ENCODE measurements at places on chromosomes 4 and X.

GRCh38 chr4:40923316-40924095, 173.8 kb downstream of the NSUN7 start:
- DNase-seq: no peak

DNA sequence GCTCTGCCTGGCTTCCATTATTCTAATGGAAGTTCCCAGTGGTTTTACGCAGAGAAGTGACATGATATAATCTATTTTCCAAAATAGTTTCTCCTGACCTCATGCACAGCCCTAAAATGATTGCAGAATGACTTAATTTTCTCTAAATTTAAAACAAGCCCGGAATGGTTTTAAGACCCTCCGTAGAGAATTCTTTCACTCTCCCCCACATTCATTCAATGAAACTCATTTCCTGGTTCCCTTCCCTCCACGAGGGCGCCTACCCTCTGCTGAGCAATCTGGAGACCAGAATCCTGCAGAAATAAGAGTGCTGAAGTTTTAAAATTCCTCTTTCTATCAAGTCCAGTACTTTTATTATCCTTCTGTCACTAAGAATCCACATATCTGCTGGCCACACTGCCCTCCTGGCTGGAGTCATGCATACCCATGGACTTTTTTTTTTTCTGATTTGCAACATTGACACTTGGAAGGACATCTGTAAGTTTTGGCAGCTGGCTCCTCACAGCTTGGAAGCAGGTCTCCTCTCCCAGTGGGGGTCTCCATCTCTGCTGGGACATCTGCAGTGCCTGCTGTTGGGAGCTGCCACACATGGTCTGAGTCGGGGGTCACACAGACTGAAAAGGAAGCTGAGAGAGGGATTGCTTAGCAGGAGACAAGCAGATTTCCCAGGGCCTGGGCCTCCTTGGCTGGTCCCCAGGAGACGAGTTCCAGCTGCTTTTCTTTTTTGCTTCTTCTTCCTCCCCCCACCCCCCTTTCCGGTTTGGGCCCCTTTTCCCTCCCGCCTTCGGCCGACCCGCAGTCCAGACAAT, 86.1 kb downstream of the SOWAHB start:
- DNase-seq: no peak

DNA sequence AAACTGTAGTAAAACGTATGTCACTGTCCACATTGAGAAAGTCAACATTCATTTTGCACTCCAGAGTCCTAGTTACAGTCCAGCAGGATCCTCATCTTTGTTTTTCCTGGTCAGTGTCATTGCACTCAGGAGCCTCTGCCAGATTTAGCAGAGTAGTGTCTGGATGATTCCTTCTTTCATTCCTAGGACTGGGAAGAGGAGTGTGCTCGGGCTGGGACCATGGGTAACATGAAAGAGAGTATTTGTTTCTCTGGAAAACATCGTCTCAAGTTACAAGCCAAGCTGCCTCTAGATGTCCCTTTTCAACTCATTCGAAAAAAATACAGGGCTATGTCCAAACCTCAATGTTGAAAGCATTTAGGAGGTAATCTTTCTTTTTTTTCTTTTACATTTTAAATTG, 69.9 kb upstream of the TNIP3 start:
- no peak for DNase-seq

DNA sequence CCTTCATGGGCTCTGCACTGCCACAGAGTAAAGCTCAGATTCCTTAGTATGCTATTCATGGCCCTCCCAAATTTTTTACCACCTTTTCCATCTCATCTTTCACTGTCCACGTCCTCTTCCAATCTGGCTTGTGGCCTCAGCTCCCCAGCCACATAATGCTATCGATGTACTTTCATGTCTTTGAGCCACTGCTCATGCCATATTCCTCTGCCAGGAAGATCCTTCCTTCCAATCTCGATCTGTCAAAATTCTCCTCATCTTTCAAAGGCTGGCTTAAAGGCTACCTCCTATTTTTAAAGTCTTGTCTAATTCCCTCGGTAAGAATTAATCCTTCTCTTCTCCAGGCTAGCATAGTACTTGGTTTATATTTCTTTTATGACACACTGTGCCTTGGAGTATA, 233.3 kb upstream of the GPC4 start:
- no peak for DNase-seq

GRCh38 chr4:138199568-138200235, 42.4 kb downstream of the SLC7A11 start:
- no peak for DNase-seq

DNA sequence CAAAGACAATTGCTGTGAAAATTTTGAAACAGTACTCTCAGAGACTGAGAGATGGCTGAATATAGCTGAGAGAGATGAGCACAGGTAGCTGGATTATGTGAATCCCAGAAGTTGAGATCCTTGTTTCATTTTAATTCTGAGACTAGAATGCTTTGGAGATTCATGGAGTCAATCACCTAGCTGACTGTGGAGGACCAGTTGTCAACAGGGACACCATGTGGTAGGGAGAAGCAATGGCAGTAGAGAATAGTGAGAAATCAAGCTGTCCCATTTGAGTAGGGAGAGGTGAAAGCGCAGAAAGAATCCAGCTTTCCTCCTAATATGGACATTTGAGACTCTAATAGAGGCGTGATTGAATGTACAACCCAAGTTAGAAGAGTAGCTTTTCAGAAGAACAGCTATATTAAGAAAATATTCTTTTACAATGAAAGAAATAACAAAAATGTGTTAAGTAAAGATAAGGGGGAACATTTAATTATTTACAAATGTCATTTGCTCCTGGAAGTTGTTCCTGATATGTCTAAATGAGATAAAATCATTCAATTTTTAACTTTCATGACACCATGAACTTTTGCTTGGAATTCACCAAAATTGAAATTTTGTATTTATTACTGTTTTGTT, 30.3 kb upstream of the GLRB start:
- no peak for DNase-seq

DNA sequence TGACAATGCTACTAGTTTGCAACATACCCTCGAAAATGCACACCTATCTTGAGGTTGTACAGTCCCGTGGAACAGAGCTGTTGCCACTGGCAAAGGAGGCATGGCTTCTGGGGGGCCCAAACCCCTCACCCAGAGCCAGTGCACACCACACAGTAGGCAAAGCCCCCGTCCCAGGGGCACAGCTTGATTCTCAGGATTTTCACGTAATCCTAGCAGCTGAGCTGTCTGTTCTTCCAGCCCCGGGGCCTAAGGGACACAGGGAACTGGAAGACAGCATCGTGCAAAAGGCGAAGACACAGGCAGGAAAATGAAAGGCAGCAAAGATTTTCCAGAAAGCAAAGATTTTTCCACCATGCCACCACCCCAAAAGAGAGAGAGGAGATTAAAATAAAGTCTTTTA, 77.2 kb downstream of the JAKMIP1 start:
- DNase-seq: no peak

- DNase-seq: no peak
Measured at GRCh38 chr4:94332983-94333590, 9.5 kb downstream of the HPGDS start.

DNA sequence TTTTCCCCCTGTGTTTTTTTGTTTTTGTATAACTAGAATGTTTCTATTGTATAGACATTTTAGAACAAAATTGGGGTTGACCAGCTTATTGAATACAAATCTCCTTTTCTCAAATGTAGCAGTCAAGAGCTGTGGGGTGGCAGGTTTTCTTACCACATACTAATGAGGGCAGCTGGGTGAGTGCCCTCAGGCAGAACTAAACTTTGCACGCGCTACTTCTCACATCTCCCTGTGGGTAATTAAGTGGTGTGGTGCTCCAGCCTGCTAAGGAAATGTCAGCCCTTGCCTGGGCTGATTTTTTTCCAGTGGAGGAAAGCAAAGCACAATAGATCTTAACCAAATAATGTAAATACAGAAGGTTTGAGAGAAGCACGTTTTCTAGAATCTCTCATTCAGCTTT, 717.6 kb upstream of the TENM3 start:
- DNase-seq: no peak

DNA sequence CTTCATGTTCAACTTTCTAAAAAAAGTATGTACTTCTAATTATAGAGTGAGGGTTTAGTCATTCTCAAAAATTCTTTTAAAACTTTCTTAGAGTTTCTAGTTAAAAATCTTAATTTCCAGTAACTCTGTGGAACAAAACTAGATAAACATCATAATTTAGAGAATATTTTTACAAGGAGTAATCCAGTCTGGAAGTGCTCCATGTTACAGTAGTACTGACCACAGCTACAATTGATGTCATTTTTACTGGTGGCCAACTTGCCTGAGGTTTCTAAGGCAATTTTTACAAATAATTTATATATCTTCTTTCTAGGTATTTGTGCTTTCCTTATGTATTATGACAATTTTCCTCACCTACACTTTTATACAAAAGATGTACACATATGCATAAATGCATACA, 490.4 kb downstream of the CENPC start:
- no peak for DNase-seq

Data from stimulated activated CD4-positive, alpha-beta T cell treated with anti-CD3 and anti-CD28 coated beads, Interleukin-1b, Interleukin-23, amount 100 ng/mL, for 48 hours (primary cell).